ENCODE measurements at places on chromosomes 2 and 18. TPM values are rescaled to one million over a fixed set of nuclear protein-coding genes. Genes with fewer than 3 reads are reported as not detected.

Gene CNTNAP5
- total RNA-seq, result not detected

Gene RALBP1
- 53.3 TPM for total RNA-seq

Gene SOS1
- total RNA-seq, result 37.0 TPM

Gene GPR39
- 13.4 TPM for total RNA-seq

Gene ITM2C
- 25.0 TPM for total RNA-seq

Gene MCM6
- 8.2 TPM for total RNA-seq

Gene GMPPA
- total RNA-seq, result 25.3 TPM

Gene PSMA8
- not detected for total RNA-seq

Gene DSG4
- total RNA-seq, result not detected

Gene GORASP2
- 69.7 TPM for total RNA-seq

Gene REG1B
- not detected for total RNA-seq

Gene DYNAP
- not detected for total RNA-seq

Gene CCDC150
- 0.87 TPM for total RNA-seq

Gene CDH20
- 0.35 TPM for total RNA-seq

Gene CHRND
- total RNA-seq, result not detected

Gene THSD7B
- total RNA-seq, result 0.14 TPM

Gene SF3B6
- total RNA-seq, result 55.2 TPM
